ENCODE measurements at places on chromosomes 5 and 9.

GRCh38 chr5:133735346-133735745, 123.0 kb upstream of the FSTL4 start:
- DNase-seq, result no peak

DNA sequence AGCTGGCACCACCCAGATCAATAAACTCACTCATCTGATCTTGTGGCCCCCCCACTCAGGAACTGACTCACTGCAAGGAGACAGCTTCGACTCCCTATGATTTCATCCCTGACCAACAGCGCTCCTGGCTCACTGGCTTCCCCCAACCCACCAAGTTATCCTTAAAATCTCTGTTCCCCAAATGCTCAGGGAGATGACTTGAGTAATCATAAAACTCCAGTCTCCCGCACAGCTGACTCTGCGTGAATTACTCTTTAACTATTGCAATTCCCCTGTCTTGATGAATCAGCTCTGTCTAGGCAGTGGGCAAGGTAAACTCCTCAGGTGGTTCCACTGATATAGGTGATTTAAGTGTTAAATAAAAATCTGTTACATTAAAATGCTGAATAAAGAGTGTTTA, 1.9 kb upstream of the TRIM32 start:
- DNase-seq, result no peak

GRCh38 chr5:151673421-151673820, 13.3 kb downstream of the SPARC start:
- no peak for DNase-seq

GRCh38 chr5:37412515-37412914, 33.4 kb downstream of the WDR70 start:
- no peak for DNase-seq

GRCh38 chr9:123978981-123979380, 32.6 kb upstream of the LHX2 start:
- DNase-seq, result no peak
